Activated T-helper 2 cell treated with anti-CD3 and anti-CD28 coated beads, Interferon-gamma antibody, Interleukin-2, Interleukin-4, amounts not matched to agents 10 μg/mL and 5 μg/mL and 100 μg/mL, durations not matched to agents 14 hours and 24 hours and 36 hours (primary cell): ENCODE measurements at places on chromosomes 12 and 14. TPM values are rescaled to one million over a fixed set of nuclear protein-coding genes. Genes with fewer than 3 reads are reported as not detected.

DNA sequence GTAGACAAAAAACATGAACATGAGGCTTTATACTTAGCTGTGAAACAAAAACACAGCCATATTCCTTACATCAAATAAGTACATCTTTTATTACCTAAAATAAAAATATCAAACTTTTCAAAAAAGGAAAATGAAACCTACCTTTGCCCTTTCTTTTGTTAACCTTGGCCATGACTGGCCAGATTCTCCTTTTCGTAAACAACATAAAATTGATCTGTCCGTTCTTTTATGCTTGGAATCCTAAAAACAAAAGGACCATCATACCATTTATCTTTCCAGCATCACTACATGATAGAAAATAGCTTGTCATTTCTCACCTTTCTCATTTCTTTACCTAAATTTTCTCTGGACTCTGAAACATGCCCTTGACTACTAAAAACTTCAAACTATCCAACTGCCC lies 16.5 kb downstream of the PTGES3 start:
- DNase-seq: no peak

DNA sequence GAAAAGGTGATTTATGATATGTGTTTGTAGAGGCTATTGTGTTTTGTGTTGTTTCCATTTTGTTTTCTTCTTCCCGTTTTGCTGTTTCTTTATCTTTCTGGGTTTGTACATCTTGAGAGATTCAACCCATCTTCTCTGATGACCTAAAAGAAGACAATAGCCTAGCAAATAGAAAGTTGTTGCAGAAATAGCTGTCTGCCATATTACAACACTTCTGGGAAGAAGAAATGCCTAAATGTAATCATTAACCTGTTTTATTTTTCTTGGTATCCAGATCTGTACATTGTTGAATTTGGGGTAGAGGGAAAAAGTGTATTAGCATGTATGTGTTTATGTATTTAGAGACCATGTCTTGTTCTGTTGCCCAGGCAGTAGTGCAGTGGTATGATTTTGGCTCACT lies 50.3 kb downstream of the SPATS2 start:
- DNase-seq: no peak

DNA sequence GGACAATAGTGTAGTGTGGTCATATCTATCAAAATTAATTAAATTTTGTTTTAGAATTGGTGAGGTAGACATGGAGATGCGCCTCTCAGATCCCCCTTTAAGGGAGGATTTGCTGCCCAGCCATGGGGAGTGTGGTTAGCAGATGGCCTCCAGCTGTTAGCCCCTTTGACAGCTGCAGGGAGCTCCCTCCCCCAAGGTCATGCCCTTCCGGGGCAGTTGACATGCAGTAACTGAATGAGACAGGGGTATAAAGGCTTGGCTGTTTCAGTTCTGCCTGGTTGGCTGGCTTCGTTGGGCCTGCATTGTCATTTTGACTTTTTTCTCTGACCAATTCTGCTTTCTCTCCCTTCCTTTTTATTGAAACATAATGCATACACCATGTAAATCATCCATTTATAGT lies 291.5 kb upstream of the SRRM4 start:
- DNase-seq: no peak

DNA sequence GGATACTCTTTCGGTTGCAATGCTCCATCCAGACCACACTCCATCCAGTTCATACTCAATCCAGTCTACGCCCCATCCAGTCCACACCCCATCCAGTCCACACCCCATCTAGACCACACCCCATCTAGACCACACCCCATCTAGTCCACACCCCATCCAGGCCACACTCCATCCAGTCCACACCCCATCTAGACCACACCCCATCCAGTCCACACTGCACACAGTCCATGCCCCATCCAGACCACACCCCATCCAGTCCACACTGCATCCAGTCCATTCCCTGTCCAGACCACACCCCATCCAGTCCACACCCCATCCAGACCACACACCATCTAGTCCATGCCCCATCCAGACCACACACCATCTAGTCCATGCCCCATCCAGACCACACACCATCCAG lies 116.0 kb upstream of the RTL1 start:
- DNase-seq: no peak

Gene INSM2
- not detected in 2 replicates for total RNA-seq

GRCh38 chr12:93302331-93303229 lies 75.1 kb upstream of the NUDT4 start:
- no peak for DNase-seq

- no peak for DNase-seq
Observed at GRCh38 chr12:10341892-10342509, 34.3 kb downstream of the KLRD1 start.
